ENCODE measurements at places on chromosomes 3 and 15.

- peak; percentile 32 for DNase-seq
- H3K27ac ChIP-seq, result no peak within 1 kb of the TSS
- H3K4me3 ChIP-seq, result no peak within 1 kb of the TSS
- H3K4me1 ChIP-seq, result no peaks in the 10 kb centered on the region
Observed at GRCh38 chr15:80778964-80779657, at the start of gene CEMIP. CEMIP (plus strand) TSS chr15:80779370; CDS start chr15:80873880, 94,510 bp downstream.

- no peak for DNase-seq
- no peaks in the 10 kb centered on the region for H3K36me3 ChIP-seq
- H3K27me3 ChIP-seq, result no peaks in the 10 kb centered on the region
- no peaks in the 10 kb centered on the region for H3K4me1 ChIP-seq
Observed at GRCh38 chr3:35784169-35784568, 144.8 kb downstream of the ARPP21 start.

- no peaks in the 10 kb centered on the region for H3K27me3 ChIP-seq
- H3K4me3 ChIP-seq, result no peak overlapping the region
- no peak overlapping the region for H3K27ac ChIP-seq
- DNase-seq, result no peak
- peaks cover 6% of the 10 kb centered on the region for H3K4me1 ChIP-seq
Observed at GRCh38 chr3:194623449-194624290, 9.5 kb downstream of the TMEM44 start.

DNA sequence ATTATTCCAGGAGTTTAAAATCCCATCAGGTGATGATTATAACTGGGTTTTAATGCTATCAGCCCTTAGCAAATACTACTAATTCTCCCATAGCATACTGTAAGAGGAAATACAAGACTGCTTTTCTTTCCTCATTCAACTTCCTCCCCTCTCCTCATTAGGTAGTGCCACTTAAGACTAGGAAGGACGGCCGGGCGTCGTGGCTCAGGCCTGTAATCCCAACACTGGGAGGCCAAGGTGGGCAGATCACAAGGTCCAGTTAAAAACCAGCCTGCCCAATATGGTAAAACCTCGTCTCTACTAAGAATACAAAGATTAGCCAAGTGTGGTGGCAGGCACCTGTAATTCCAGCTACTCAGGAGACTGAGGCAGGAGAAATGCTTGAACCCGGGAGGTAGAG lies 14.7 kb downstream of the NDUFAF1 start:
- H3K27ac ChIP-seq, result no peak overlapping the region
- H3K4me3 ChIP-seq, result no peak overlapping the region
- peaks cover 5% of the 10 kb centered on the region for H3K36me3 ChIP-seq
- DNase-seq, result no peak

DNA sequence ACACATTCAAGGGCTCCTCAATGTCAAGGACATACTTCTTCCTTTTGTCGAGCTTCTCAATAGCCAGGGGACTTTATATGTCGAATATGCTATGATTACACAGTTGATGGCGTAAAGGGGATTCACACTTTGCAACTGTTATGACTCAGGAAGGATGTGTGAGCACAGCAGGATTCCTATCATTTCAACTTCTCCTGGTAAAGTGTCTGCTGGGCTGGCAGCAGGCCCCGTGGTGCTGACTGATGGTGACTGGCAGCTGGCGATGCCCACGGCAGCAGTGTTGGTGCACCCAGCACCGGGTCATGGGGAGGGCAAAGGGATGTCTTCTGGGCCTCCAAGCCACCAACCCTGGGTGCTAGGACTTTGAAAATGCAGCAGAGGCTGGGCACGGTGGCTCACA lies 44.8 kb upstream of the GNB5 start:
- H3K4me3 ChIP-seq, result no peak overlapping the region
- H3K4me1 ChIP-seq, result no peaks in the 10 kb centered on the region
- H3K36me3 ChIP-seq, result no peaks in the 10 kb centered on the region
- DNase-seq, result no peak
- H3K27ac ChIP-seq, result no peak overlapping the region

- no peaks in the 10 kb centered on the region for H3K36me3 ChIP-seq
- H3K4me1 ChIP-seq, result no peaks in the 10 kb centered on the region
- DNase-seq, result no peak
- no peak overlapping the region for H3K4me3 ChIP-seq
- no peak overlapping the region for H3K27ac ChIP-seq
- H3K27me3 ChIP-seq, result no peaks in the 10 kb centered on the region
Observed at GRCh38 chr3:190552969-190553759, 39.3 kb downstream of the IL1RAP start.

GRCh38 chr3:112635674-112636073 lies 5.3 kb downstream of the CCDC80 start:
- no peaks in the 10 kb centered on the region for H3K36me3 ChIP-seq
- no peak overlapping the region for H3K27ac ChIP-seq
- H3K4me3 ChIP-seq, result no peak overlapping the region
- H3K27me3 ChIP-seq, result no peaks in the 10 kb centered on the region

GRCh38 chr3:23750573-23751210 lies 55.1 kb upstream of the UBE2E1 start:
- H3K36me3 ChIP-seq, result no peaks in the 10 kb centered on the region
- no peak for DNase-seq
- no peak overlapping the region for H3K4me3 ChIP-seq
- H3K4me1 ChIP-seq, result no peaks in the 10 kb centered on the region
- H3K27me3 ChIP-seq, result no peaks in the 10 kb centered on the region

- H3K36me3 ChIP-seq, result no peaks in the 10 kb centered on the region
- no peak for DNase-seq
- 0 out of 2 replicates have a peak, but pooled peaks cover 4% of the 10 kb centered on the region for H3K27me3 ChIP-seq
- H3K4me1 ChIP-seq, result no peaks in the 10 kb centered on the region
- no peak overlapping the region for H3K27ac ChIP-seq
Observed at GRCh38 chr3:25460751-25461150, 32.7 kb downstream of the RARB start.

GRCh38 chr3:107769882-107770281 lies 247.1 kb downstream of the BBX start:
- no peaks in the 10 kb centered on the region for H3K4me1 ChIP-seq
- H3K4me3 ChIP-seq, result no peak overlapping the region
- no peak for DNase-seq
- no peaks in the 10 kb centered on the region for H3K27me3 ChIP-seq
- no peak overlapping the region for H3K27ac ChIP-seq
- no peaks in the 10 kb centered on the region for H3K36me3 ChIP-seq

GRCh38 chr15:85691350-85692240 lies 103.1 kb downstream of the KLHL25 start:
- H3K4me3 ChIP-seq, result no peak overlapping the region
- H3K27ac ChIP-seq, result no peak overlapping the region
- DNase-seq, result no peak
- no peaks in the 10 kb centered on the region for H3K4me1 ChIP-seq
- peaks cover 48% of the 10 kb centered on the region for H3K36me3 ChIP-seq
- no peaks in the 10 kb centered on the region for H3K27me3 ChIP-seq

DNA sequence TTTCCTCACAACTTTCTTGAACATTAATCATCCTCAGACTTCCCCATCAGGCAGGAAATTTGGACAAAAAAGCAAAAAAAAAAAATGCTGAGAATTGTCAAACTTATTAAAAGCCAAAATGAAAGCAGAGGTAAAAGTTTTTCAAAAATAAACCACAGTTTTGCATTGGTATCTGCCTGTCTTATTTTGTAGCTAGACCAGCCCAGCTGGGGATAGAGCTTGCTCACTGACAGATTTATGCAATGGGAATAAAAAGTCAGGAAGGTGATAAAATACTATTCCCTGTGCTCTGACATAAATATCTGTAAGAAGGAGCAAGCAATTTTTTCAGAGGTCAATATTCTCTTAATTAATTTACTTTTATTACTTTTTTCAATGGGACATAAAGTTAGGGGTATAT lies 1006.7 kb upstream of the ALCAM start:
- H3K4me1 ChIP-seq, result no peaks in the 10 kb centered on the region
- H3K36me3 ChIP-seq, result no peaks in the 10 kb centered on the region
- no peaks in the 10 kb centered on the region for H3K27me3 ChIP-seq
- no peak overlapping the region for H3K27ac ChIP-seq

GRCh38 chr3:184731786-184732537 lies 20.1 kb upstream of the MAGEF1 start:
- H3K4me1 ChIP-seq, result peaks cover 5% of the 10 kb centered on the region
- H3K27me3 ChIP-seq, result no peaks in the 10 kb centered on the region
- DNase-seq, result no peak
- no peaks in the 10 kb centered on the region for H3K36me3 ChIP-seq
- H3K4me3 ChIP-seq, result no peak overlapping the region
- no peak overlapping the region for H3K27ac ChIP-seq

DNA sequence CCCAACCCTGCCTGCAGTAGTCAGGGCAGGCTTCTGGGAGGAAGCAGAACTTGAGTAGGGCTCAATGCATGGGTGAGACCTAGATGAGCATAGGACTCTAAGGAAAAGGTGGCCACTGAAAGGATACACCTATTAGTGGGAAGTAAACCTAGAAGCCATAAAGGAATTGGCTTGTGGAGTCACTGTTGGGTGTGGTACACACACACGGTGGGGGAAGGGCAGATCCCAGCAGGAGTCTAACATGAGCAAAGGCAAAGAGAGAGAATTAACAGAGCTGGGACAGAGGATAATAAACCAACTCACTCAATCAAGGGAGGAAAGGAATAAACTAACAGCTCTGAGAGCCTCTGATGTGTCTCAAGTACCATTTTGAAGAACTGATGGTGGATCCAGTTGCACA lies 23.1 kb downstream of the DAPK2 start:
- H3K4me1 ChIP-seq, result peaks cover 23% of the 10 kb centered on the region
- H3K27ac ChIP-seq, result no peak overlapping the region
- no peaks in the 10 kb centered on the region for H3K36me3 ChIP-seq
- no peaks in the 10 kb centered on the region for H3K27me3 ChIP-seq

GRCh38 chr3:10361375-10361774 lies 40.5 kb upstream of the SEC13 start:
- H3K27me3 ChIP-seq, result no peaks in the 10 kb centered on the region
- peaks cover 11% of the 10 kb centered on the region for H3K4me1 ChIP-seq
- no peak overlapping the region for H3K4me3 ChIP-seq

- H3K4me1 ChIP-seq, result no peaks in the 10 kb centered on the region
- no peak overlapping the region for H3K27ac ChIP-seq
- peak overlapping the region; percentile 81 for H3K4me3 ChIP-seq
- H3K27me3 ChIP-seq, result no peaks in the 10 kb centered on the region
- no peaks in the 10 kb centered on the region for H3K36me3 ChIP-seq
- DNase-seq, result no peak
Observed at GRCh38 chr3:98734306-98734705, 28.8 kb upstream of the ST3GAL6 start.

- H3K36me3 ChIP-seq, result no peaks in the 10 kb centered on the region
- no peak overlapping the region for H3K27ac ChIP-seq
- no peak for DNase-seq
- no peak overlapping the region for H3K4me3 ChIP-seq
Observed at GRCh38 chr3:17092583-17092933, 207.8 kb downstream of the PLCL2 start.

DNA sequence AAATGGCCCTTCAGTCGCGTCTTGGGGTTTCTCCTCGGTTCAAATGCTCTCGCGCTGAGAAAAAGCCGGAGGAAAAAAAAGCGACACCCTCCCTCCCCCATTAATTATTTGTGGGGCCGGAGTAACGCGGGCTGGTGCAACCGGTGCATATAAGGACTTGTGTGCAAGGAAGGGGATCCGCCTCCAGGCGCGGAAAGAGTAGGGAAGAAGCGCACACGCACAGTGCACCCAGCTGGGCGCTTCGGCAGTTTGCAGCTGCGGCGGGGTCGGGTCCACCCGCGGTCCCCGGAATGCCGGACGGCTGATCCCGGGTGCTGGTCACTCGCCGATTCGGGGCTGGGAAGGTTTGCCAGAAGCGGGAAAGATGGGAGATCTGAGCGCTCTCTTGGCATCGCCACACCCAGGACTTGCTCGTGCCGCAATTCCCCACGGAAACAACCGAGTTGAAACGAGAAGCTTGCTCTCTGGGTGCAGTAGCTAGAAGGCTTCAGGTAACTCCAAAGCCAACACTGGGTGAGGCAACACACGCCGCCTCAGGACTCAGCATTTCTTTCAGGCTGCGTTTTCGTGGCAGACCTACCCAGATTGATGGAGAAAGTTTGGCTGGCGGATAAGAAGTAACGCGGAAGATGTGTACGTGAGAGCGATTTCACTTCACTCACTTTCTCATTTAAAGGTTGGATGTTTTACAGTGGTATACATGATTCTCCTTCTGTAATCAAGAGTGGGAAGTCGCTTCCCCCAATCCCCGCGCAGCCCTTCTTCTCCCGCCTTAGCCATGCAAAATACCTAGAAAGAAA lies 720 bp upstream of the TNIK start:
- H3K27ac ChIP-seq, result peak overlapping the region; percentile 43
- H3K27me3 ChIP-seq, result no peaks in the 10 kb centered on the region
- H3K4me3 ChIP-seq, result peak overlapping the region; percentile 70
- no peaks in the 10 kb centered on the region for H3K4me1 ChIP-seq

- no peak overlapping the region for H3K27ac ChIP-seq
- no peaks in the 10 kb centered on the region for H3K4me1 ChIP-seq
- DNase-seq, result no peak
- H3K4me3 ChIP-seq, result no peak overlapping the region
Observed at GRCh38 chr3:168722091-168722490, 626.4 kb upstream of the GOLIM4 start.

DNA sequence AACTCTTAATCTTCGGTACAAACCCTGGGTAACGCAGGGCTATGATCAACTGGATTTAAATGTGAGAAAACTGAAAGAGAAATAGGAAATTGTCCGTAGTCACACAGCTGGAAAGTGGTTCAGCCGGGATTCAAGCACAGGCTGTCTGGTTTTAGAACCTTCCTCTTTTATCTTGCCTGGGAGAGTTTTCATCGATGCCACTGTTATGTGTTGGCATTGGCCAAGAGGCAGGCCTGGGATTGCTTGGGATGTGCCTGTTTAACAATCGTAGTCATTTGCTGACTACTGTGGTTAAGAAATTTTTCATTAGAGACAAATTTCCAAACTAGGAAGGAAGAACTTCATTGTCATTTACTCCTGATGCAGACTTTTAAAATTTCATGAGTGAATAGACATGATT lies 4.3 kb downstream of the MCTP2 start:
- no peak for DNase-seq
- H3K4me3 ChIP-seq, result no peak overlapping the region
- no peaks in the 10 kb centered on the region for H3K27me3 ChIP-seq
- no peaks in the 10 kb centered on the region for H3K36me3 ChIP-seq

- H3K4me1 ChIP-seq, result no peaks in the 10 kb centered on the region
- no peak for DNase-seq
- H3K27ac ChIP-seq, result no peak overlapping the region
- H3K4me3 ChIP-seq, result no peak overlapping the region
Observed at GRCh38 chr15:35673093-35673684, 127.2 kb upstream of the DPH6 start.

- no peak for DNase-seq
- peaks cover 13% of the 10 kb centered on the region for H3K4me1 ChIP-seq
- no peak overlapping the region for H3K27ac ChIP-seq
- no peak overlapping the region for H3K4me3 ChIP-seq
- no peaks in the 10 kb centered on the region for H3K27me3 ChIP-seq
- H3K36me3 ChIP-seq, result no peaks in the 10 kb centered on the region
Observed at GRCh38 chr3:112376992-112377391, 44.0 kb downstream of the CD200 start.

GRCh38 chr15:20295238-20295811 lies 246.3 kb downstream of the GOLGA6L6 start:
- no peak for DNase-seq
- H3K27ac ChIP-seq, result no peak overlapping the region
- H3K4me1 ChIP-seq, result no peaks in the 10 kb centered on the region
- H3K4me3 ChIP-seq, result no peak overlapping the region
- H3K36me3 ChIP-seq, result no peaks in the 10 kb centered on the region

Measured in SJCRH30 (cell line).